Stimulated activated CD4-positive, alpha-beta T cell treated with anti-CD3 and anti-CD28 coated beads, Interleukin-15, amount 100 ng/mL, for 1 hour (primary cell): ENCODE measurements at places on chromosomes 11 and 22.
A peak's percentile ranks its signal among the peaks of the same experiment; 100 is the strongest.

DNA sequence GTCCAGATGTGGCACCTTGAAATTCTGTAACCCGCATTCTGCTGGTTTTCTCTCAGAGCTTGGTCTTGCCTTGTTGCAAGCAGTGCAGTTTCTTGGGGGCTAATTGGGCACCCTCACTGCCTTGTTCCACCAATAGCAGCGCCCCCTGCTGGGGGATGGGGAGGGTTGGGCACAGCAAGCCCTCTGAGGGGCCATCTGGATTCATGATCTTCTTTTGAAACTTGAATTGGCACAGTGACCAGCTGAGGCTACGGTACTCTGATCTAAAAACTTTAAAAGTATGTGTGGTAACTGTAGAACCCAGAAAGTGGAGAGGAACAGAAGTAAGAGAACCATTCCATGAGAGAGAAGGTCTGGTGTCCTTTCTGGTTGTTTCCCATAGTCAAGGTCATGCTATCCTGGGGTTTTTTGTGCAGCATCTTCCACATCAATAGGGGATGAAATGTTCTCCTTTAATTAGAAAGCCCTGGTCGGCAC is 64.2 kb downstream of the MED15 start:
- DNase-seq = peak; percentile 49

- DNase-seq = no peak
Observed at GRCh38 chr11:75422248-75423231, 10.5 kb downstream of the KLHL35 start.

DNA sequence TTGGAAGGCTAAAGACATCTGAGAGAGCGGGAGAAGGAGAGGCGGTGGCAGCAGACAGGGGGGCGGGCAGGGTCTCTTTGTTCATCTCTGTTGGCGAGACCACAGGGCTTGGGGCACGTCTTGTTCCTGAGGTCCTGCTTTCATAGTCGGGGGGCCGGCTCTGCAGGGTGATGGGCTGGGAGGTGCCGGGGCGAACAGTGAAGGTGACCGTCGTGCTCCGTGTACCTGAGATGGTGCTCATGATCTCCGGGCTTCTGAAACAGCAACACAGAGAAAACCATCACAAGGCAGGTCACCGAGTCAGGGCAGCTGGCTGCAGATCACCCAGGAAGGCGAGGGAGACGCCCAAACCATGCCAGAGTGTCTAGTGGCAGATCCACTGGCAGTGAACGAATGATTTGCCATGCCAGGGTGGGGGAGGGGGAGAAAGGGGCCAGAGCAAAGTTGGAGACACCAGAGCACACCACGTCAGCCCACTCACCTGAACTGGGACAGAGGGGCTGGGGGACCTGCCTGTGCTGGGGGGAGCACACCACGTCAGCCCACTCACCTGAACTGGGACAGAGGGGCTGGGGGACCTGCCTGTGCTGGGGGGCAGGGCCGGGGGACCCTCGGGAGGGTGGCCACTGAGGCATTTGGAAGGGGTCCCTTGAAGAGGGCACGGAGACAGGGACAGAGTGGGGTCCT is 75.0 kb downstream of the CTTN start:
- no peak for DNase-seq

DNA sequence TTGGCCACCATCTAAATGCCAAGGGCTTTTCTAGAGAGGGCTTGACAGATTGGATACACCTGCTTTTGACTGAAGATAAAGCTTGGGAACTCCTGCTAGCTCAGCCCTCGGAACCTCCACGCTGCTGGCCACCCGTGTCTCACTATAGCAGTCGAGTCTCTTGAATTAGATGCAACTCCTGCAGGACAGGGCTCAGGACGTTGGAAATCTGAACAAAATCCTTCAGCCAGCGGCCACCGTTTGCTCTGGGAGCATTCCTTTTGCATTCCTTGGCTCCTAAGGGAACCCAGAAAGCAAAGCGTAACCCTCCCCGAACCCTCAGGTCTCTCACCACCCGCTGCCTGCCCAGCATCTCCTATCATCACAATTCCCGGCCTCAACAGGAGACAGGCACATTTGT is 77.8 kb downstream of the GRIK4 start:
- DNase-seq = no peak

- no peak for DNase-seq
Observed at GRCh38 chr22:35344956-35345690, 35.8 kb upstream of the HMOX1 start.

DNA sequence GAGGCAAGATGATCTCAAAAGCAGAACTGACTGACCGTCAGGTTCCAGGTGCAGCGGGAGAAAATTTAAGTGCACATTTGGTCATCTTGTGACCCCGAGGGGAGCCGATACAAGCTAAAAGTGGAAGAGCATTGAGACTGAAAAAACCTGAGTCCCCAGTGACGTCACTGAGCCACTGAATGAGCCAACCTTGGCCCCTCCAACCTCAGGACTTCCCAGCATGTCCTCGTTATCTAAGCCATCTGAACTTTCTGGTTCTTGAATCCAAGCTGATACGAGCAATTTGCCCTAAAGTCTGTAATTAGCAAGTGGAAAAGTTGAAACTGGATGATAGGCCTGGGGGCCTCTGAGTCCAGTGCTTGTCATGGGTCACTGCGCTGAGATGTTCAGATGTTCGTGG is 51.1 kb upstream of the ISX start:
- no peak for DNase-seq

- DNase-seq = no peak
Observed at GRCh38 chr11:102791271-102792036, 6.5 kb downstream of the MMP1 start.

DNA sequence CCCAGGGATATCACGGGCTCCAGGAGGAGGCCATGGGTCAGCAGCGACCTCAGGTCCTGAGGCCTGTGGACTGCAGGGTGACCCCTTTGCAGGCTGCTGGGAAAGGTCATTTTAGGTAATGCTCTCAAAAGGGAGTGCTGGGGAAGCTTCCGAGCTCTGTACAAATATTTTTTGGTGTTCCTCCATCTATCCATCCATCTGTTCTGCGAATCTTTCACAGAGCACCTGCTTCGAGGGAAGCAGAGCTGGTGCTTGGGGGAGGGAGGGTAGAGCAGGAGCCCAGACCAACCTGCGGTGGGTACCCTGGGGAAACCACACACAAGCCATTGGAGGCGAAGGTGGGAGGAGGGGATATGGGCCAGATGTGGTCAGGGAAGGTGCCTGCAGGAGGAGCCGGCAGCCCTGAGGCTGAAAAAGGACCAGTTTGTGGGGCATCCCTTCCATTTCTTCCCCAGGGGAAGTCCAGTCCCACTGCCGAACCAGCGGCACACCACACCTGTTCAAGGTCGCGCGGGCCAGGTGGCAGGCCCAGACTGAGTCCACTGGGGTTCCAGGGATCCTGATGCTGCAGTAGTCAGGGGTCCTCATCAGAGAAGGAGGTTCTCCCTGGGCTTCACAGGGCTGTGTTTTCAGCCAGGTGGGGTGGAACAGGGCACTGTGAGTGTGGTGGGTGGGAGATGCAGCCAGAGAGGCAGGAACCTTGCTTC is 13.1 kb downstream of the GNAZ start:
- no peak for DNase-seq

GRCh38 chr11:115194802-115195110 is 309.5 kb downstream of the CADM1 start:
- DNase-seq = no peak

DNA sequence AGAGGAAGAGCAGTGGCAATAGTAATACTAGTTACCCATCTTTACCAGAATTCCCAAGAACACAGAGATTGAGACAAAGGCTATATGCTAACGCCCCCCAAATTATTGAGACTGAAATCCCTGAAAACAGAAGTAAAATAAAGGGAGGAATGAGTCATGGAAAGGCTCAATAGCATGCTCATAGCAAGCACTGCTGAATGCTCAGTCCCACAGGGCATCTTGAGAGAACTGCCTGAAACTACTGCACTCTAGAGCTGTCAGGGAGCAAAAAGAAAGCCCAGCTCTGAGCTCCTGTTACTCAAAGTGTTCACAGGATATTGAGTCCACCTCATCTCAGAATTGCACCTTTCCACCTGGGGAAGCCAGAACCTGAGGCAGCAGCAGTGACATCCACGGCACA is 44.1 kb upstream of the FIBIN start:
- no peak for DNase-seq

GRCh38 chr11:57744357-57744756 is 3.1 kb downstream of the SELENOH start:
- DNase-seq = no peak

GRCh38 chr11:75022296-75022695 is 33.6 kb downstream of the NEU3 start:
- DNase-seq = no peak

- DNase-seq = no peak
Observed at GRCh38 chr11:18722293-18722637, 3.7 kb downstream of the IGSF22 start.

DNA sequence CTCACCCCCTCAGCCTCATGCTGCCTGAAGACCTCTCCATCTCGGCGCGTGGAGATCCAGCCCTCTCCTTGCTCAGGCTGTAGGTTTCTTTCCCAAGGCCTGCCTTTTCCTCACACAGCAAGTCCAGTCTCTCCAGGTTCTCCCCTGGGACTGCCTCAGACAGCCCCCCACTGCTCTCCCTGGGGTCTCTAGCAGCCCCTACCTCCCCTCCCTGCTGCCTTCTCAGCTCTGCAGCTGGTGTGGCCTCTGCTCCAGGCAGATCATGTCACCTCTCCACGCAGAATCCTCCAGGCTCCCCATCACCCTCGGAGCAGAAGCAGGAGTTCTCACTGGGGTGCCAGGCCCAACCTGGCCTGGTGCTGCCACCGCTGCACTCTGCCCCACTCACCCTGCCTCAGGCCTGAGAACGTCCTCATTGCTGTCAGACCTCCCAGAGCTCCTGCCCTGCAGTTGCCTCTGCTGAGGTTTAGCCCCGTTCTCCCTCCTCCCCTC is 15.2 kb downstream of the SMARCB1 start:
- no peak for DNase-seq
